ENCODE measurements at places on chromosomes 6 and 20.

DNA sequence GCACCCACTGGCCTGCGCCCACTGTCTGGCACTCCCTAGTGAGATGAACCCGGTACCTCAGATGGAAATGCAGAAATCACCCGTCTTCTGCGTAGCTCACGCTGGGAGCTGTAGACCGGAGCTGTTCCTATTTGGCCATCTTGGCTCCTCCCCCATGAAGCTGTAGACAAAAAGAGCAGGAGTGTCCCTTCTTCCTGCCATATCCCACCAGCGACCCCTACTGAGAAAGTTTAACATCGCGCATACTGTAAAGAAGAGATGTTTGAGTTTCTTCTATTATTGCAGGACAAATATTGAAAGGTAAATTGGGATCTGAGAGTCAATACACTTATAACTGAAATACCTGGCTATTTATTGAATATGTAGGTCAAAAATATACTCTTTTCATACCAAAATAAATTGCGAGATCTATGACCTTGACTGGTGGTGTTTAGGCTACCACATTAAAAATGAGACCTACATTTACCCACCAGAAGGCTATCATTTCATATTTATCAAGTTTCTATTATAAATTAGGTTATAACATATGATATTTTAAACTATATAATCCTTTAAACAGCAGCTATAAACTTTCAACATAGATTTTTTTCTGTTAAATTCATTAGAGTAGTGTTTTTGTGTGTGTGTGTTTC lies 586.3 kb downstream of the HTR1B start:
- DNase-seq, result no peak

DNA sequence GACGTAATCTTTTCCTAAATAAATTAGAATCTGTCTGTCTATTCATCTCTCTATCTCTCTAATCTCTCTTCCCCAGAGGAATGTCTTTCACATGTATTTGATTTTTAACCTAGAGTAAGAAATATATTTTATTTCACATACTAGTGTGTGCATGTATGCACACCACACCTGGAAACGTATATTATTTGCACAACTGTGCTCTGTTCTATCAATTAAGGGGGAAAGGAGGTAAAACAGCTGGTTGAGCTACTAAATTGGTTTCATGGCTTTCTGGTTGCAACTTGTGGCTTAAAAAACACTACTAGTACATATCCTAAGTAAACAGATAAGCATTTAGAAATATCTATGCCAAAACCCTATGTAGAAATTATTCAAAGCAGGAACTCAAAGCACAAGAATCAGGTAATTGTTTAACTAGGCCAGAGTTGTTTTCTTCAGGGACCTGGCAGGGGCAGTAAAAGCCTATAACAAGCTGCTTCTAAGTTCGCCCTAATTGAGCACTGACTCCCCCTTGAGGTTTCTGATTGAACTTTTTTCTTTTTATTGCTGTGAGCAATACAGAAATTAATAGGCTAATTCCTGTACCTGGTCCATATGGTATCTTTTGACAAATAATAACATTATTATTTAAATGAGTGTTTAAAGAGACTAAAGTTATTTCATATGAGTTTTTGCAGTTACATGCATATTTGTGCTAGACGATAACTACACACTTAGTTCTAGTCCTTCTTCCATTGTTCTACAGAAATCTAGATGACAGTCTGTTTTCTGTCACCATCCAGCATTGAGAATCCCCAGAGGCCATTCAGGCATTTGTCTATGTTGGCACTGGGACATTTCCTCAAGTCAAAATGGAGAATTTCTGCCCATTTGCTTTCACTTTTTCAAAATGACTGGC lies 88.6 kb downstream of the MCHR2 start:
- DNase-seq, result no peak

DNA sequence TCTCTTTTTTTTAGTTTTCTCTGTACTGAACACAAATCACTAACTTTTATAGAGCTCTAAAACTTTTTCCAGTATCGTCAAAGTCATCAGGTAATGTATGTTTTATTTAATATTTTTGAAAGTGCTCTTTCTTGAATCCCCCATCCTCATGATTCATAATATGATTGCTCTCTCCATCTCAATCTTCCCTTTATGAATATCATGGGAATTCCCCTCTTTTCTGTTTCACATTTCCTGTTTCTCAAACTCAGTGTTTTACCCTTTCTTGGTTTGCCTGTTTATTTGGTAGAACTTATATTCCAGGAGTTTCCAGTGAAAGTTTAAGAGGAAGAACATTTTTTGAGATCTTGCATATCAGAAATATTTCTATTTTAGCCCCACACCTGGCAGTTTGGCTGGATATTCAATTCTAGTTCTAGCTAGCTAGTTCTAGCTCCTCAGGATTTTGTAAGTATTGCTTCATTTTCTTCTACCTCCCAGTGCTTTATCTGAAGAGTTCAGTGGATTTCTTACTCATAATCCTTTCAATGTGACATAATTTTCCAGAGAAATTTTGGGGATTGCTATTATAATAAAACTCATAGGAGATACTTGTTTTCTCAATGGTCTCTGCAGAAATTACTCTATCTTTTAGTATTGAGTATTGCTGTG lies 6.1 kb upstream of the C6orf58 start:
- DNase-seq, result no peak

DNA sequence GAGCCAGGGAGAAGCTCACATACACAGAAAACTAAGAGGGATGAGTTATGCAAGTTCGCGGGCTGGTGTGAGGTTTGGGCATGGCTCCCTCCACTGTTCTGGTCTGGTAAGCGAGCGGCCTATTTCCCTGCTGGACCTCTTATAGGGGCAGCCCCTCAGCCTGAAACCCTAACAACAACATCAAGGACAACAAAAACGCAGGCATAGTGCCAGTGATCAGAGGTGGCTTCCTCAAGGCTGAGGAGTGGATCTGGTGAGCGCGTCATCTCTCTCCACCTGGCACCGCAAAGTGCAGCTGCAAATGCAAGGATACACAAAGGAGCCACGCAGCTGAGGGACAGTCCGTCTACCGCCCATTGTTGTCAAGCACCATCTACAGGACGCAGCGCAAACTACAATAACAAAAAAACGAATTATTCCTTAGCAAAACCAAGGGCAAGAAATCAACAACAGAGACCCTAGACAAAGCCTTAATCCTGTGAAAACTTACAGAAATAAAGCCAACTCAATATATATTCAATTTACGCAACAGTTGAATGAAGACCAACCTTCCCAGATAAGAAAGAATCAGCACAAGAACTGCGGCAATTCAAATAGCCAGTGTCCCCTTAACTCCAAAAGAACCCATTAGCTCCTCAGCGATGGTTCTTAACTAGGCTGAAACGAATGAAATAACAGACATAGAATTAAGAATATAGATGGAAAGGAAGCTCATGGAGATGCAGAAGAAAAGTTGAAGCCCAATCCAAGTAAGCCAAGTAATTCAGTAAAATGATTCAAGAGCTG lies 9.2 kb upstream of the DEFB110 start:
- no peak for DNase-seq

- DNase-seq, result no peak
Observed at GRCh38 chr6:33128318-33128717, 52.5 kb downstream of the HLA-DPB1 start.

DNA sequence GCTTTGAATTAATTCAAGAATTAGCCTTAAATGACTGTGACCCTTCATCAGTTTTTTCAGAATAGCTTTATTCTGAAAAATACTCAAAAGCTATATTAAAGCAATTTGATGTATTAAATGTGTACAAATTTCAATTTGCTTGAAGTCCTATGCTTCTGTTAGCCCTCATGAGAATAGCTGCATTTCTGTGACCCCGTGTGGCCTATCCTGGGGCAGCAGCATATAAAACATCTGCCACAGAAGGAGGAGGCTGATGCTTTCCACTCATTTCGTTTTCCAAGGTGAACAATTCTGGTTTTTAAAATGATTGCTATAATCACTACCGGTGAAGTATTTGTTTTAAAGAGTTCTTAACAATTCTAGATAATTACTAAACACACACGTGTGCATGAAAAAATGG lies 360.3 kb downstream of the BTBD9 start:
- DNase-seq, result no peak

GRCh38 chr6:44126320-44127149 lies 717 bp downstream of the MRPL14 start:
- peak; percentile 66 for DNase-seq

- DNase-seq, result peak; percentile 26
Observed at GRCh38 chr6:95431637-95432228, 145.6 kb upstream of the MANEA start.

- no peak for DNase-seq
Observed at GRCh38 chr20:4956200-4956810, 45.0 kb downstream of the SLC23A2 start.

- DNase-seq, result no peak
Observed at GRCh38 chr20:24782301-24782700, 166.8 kb upstream of the CST7 start.

GRCh38 chr20:38032585-38033329 lies 499 bp downstream of the TTI1 start:
- DNase-seq, result no peak

DNA sequence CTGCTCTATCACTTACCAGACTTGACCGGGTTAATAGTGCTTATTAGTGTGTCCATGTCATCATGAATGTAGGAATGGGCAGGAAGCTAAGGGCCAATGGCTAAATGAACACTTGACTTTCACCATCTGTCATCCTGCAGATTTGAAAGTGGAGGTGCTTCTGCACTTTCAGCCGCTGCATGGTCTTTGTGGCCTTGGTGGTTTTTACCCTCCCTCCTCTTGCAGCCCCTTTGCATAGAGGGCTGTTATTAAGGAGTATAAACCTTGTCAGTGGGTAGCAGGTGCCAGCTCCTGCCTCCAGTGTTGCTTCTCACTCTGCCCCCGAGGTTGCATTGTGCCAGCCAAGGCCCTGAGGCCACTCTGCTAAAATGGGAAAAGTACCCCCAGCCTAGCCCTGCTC lies 122.2 kb upstream of the TNFAIP3 start:
- DNase-seq, result no peak

GRCh38 chr20:58130581-58130980 lies 97.9 kb downstream of the ANKRD60 start:
- no peak for DNase-seq

DNA sequence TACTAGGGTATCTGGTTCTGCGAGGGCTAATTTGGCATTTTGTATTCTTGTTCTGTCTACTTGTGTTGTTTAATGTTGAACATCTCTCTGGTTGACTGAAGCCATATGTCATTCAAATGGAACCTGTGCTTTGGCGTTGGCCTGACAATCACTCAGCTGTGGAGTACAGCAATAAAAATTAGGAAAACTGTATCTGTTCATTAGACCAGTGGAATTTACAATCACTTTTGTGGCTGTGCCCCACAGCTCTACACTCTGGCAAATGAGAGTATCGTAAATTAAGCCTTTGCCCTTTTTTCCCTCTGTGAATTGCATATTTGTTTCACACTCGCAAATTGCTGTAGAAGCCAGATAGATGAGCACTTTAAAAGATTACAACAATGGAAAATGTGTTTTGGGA lies 102.0 kb downstream of the ARID1B start:
- DNase-seq, result no peak

- DNase-seq, result no peak
Observed at GRCh38 chr6:43989581-43990146, 137.6 kb downstream of the MRPL14 start.

DNA sequence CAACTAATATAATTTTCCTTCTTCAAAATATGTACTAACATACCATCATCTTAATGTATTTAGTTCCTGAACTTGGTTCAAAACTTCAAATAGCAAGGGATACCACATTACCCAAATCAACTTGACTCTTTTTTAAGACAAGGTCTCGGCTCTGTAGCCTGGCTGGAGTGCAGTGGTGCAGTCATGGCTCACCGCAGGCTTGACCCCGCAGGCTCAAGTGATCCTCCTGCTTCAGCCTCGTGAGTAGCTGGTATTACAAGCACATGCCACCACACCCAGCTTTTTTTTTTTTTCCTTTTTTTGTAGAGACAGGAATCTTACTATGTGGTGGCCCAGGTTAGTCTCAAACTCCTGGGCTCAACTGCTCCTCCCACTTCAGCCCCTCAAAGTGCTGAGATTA lies 55.9 kb upstream of the LYRM2 start:
- DNase-seq, result no peak

GRCh38 chr6:4581468-4582385 lies 194.5 kb upstream of the CDYL start:
- DNase-seq, result no peak

GRCh38 chr20:47464380-47465101 lies 37.1 kb upstream of the NCOA3 start:
- no peak for DNase-seq

DNA sequence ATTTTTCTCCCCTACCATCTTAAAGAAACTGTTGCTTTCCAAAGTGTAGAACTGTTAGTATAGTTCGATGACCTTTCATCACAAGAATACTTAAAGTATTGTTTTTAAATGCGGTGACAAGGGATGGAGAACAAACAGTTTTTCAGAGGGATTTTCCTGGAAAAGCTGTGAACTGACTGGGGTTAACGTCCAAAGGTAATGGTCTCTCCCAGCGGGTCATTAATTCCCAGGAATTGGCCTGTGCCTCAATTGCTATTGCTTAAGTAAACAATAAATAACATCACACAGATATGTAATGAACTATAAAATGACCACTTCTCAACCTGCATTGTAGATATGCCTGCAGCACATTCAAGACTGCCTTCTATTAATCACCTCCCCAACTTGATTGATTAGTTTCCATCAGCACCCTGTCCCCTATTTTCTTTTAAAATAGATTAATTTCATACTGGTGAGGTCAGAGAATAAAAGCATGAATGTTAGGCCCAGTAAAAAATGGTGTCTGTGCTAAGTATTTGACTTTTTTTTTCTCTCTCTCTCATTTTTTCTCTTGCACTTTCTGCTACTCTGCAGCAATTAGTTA lies 268.2 kb downstream of the SAMD5 start:
- DNase-seq, result no peak

DNA sequence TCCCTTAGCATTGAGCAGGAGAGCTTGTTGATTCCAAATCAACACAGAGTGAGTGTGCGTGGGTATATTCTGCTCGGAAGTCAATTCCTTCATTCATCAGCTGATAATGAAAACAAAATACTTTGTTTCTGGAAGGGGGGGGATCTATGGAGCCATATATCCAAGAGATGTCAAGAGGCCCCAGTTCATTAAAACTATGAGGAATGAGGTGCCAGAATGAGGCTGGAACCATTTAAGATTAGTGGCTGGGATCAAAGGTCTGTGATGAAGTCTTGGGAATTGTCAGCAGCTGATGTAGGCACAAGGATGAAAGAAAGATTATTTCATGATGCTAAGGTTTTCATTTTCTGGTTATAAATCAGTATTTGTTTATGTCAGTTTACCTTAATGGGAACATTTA lies 30.5 kb upstream of the PLEKHG1 start:
- DNase-seq, result no peak

DNA sequence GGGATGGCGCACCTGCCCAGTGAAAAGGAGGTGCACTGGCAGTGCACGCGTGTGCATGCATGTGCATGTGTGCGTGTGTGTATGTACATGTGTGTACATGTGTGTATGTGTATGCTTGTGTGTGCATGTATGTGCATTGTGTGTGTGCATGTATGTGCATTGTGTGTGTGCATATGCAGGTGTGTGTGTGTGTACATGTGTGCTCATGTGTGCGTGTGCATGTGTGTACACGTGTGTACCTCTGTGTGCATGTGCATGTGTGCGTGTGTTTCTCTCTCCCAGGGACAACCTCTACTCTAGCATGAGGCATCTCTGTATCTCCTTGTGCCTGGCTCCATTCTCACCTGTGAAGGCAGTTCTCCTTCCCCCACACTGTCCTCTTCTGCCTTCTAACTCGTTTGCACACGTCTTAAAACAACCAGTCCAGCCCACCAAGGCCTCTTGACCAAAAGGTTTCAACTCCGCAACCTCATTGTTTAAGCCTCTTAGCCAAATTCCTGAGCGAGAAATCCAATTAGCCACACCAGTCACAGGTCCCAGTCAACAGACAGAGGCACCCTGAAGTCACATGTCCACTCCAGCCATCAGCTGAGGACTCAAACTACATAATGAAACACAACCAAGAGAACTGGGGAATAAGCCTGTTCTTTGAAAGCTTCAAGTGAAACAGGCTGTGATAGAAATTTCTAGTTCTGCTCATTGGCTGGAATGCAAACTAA lies 103.5 kb upstream of the PTPRT start:
- no peak for DNase-seq

All from activated CD4-positive, alpha-beta memory T cell treated with anti-CD3 and anti-CD28 coated beads, Interleukin-2, amount 10 ng/mL, durations not matched to agents 7 days and 5 days (primary cell).